ENCODE measurements at places on chromosomes 5 and 9.

- no peak for DNase-seq
Measured at GRCh38 chr5:135400866-135401265, 1.8 kb upstream of the MACROH2A1 start.

DNA sequence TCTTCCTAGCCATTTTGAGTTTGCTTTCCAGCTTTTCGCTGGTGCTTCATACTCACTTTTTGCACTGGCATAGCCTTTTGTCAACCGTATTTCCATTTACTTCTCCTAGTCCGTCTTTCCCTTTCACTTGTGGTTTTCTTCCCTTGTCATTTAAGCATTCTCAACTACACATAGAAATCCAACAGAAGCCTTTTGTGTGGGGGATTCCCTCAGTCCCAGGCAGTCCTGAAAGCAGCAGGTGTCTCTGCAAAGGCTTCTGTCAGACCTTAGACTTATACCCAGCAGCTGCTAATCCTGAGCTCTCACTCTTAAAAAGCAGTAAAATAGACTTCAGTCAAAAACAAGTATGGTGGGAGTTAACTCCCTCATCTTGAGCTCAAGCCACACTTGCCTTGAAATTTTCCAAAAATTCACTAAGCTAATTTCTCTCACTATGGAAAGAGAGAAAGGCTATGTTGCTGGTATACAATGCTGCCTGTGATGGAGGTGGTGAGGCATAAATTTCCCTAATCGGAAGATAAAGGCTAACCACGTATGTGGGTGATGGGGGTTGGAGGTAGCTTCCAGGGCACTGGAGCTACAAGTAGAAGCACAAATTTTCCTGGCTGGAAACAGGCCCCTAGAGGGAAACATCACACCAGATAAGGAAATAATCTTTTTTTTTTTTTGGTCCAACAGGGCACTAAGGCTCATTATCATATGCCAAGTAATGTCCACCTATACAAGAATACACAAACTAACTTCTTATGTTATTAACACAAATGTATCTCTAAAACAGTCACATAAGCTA, 34.8 kb upstream of the IFNK start:
- no peak for DNase-seq

GRCh38 chr5:72499730-72500129, 7.5 kb downstream of the ZNF366 start:
- DNase-seq = no peak

- peak; percentile 9 for DNase-seq
Measured at GRCh38 chr5:159972538-159973362, 36.2 kb upstream of the TTC1 start.

- peak; percentile 93 for DNase-seq
Measured at GRCh38 chr5:109408991-109409843, 557 bp downstream of the PJA2 start.
